ENCODE measurements at places on chromosomes 6 and 20. TPM values are rescaled to one million over a fixed set of nuclear protein-coding genes. Genes with fewer than 3 reads are reported as not detected.

DNA sequence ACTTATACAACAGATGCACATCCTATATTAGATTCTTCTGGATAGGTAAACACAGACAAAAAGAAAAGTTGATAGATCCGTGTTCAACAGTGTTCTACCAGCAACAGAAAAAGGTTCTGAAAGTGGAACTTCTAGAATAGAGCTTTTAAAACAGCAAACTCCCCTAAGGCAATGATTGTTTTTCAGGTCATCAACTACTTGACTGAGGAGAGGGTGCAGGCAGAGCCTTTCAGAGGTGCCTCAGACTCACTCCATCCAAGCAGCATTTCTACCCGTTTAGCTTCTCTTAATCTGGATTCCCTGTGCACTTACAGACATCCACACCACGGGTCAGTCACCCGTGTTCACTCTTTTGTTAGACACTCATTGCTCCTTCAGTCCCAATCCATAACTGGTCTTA lies 28.9 kb downstream of the FYN start:
- peaks cover 55% of the 10 kb centered on the region for H3K4me1 ChIP-seq
- no peak overlapping the region for H3K4me3 ChIP-seq
- H3K36me3 ChIP-seq, result no peaks in the 10 kb centered on the region
- no peaks in the 10 kb centered on the region for H3K27me3 ChIP-seq
- DNase-seq, result no peak
- H3K27ac ChIP-seq, result no peak overlapping the region

- no peak for DNase-seq
- H3K36me3 ChIP-seq, result no peaks in the 10 kb centered on the region
- H3K4me1 ChIP-seq, result peaks cover 15% of the 10 kb centered on the region
- no peak overlapping the region for H3K27ac ChIP-seq
These were observed 3.2 kb upstream of the NDUFAF4 start for GRCh38 chr6:96900873-96901272.

Gene C6orf141
- total RNA-seq, result 7.4 TPM

- no peak for DNase-seq
- no peak overlapping the region for H3K4me3 ChIP-seq
- H3K4me1 ChIP-seq, result no peaks in the 10 kb centered on the region
- no peak overlapping the region for H3K27ac ChIP-seq
- no peaks in the 10 kb centered on the region for H3K27me3 ChIP-seq
- H3K36me3 ChIP-seq, result no peaks in the 10 kb centered on the region
These were observed 66.3 kb upstream of the DST start for GRCh38 chr6:56708810-56709597.

- no peaks in the 10 kb centered on the region for H3K4me1 ChIP-seq
- H3K27me3 ChIP-seq, result no peaks in the 10 kb centered on the region
- H3K27ac ChIP-seq, result no peak overlapping the region
- H3K4me3 ChIP-seq, result no peak overlapping the region
These were observed 16.1 kb upstream of the LMBRD1 start for GRCh38 chr6:69812746-69813427.

Gene RCAN2
- 16.0 TPM for total RNA-seq

Gene TFAP2D
- total RNA-seq, result not detected

- H3K27ac ChIP-seq, result no peak overlapping the region
- no peaks in the 10 kb centered on the region for H3K27me3 ChIP-seq
- H3K4me3 ChIP-seq, result no peak overlapping the region
- no peak for DNase-seq
These were observed 5.8 kb downstream of the TBPL1 start for GRCh38 chr6:133958791-133959190.

DNA sequence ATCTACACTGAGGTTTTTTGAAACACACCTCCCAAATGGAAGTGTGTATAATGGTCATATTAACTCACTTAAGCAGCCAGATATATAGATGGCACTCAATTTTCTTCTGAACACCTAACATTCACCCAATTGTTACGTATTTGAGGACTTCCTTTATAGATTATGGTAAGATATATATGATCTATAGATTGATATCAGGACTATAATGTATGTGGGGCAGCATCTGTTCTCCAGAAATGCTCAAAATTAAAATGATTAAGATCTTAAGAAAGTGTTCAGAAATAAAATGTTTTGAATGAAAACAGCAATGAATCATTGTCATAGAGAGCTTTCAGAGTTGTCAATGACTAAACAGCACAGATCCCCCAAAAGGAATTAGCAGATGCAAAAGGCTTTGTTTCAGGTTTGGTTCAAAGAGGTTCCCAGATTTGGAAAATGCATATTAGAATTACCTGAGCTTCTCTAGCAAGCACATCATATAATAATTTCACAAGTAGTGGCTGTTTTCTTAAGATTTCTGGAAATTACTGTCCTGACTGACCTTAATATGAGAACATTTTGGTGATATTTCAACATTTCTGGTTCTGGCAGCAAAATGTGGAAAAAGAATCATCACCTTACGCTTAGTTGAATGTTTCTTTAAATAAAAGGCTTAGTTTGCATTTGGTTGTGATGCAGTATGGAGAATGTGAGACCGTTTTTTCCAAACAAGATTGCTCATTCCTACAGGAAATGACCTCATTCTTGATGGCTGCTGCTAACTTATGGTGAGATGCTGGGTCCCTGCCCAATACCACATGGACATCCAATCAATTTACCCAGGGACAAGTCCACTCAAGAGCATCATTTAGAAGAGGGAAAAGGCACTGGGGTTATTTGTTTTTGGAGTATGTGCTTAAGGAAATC lies 31.5 kb downstream of the TRAF3IP2 start:
- no peak for DNase-seq
- peaks cover 19% of the 10 kb centered on the region for H3K4me1 ChIP-seq
- H3K27me3 ChIP-seq, result no peaks in the 10 kb centered on the region
- H3K27ac ChIP-seq, result no peak overlapping the region
- peaks cover 10% of the 10 kb centered on the region for H3K36me3 ChIP-seq
- H3K4me3 ChIP-seq, result no peak overlapping the region

- no peak for DNase-seq
- H3K27me3 ChIP-seq, result no peaks in the 10 kb centered on the region
- peaks cover 37% of the 10 kb centered on the region for H3K4me1 ChIP-seq
These were observed 126.5 kb downstream of the DTNBP1 start for GRCh38 chr6:15536198-15536955.

GRCh38 chr20:2227861-2228260 lies 67.9 kb upstream of the TGM3 start:
- no peaks in the 10 kb centered on the region for H3K27me3 ChIP-seq
- H3K4me3 ChIP-seq, result no peak overlapping the region
- DNase-seq, result no peak
- H3K4me1 ChIP-seq, result no peaks in the 10 kb centered on the region
- H3K36me3 ChIP-seq, result no peaks in the 10 kb centered on the region
- H3K27ac ChIP-seq, result no peak overlapping the region

DNA sequence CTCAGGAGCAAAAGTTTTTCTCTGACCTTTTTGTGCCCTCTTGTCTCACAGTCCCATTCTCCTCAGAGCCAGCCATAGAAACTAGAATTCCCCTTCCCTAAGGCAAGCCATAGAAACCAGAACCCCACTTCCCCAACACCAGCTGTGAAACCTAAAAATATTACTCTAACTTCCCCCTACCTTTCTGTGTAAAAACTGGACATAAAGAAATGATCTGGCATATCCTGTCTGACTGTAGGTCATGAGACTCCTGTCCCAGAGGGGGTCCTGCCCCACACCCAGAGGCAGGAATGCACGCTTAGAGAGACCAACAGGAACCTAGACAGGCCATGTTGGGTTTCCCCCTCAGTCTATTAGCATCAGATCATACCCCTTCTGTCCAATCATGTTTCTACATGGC lies 140.6 kb upstream of the SLC22A16 start:
- H3K27ac ChIP-seq, result no peak overlapping the region
- peaks cover 3% of the 10 kb centered on the region for H3K36me3 ChIP-seq
- H3K27me3 ChIP-seq, result no peaks in the 10 kb centered on the region
- no peak for DNase-seq
- H3K4me3 ChIP-seq, result no peak overlapping the region

DNA sequence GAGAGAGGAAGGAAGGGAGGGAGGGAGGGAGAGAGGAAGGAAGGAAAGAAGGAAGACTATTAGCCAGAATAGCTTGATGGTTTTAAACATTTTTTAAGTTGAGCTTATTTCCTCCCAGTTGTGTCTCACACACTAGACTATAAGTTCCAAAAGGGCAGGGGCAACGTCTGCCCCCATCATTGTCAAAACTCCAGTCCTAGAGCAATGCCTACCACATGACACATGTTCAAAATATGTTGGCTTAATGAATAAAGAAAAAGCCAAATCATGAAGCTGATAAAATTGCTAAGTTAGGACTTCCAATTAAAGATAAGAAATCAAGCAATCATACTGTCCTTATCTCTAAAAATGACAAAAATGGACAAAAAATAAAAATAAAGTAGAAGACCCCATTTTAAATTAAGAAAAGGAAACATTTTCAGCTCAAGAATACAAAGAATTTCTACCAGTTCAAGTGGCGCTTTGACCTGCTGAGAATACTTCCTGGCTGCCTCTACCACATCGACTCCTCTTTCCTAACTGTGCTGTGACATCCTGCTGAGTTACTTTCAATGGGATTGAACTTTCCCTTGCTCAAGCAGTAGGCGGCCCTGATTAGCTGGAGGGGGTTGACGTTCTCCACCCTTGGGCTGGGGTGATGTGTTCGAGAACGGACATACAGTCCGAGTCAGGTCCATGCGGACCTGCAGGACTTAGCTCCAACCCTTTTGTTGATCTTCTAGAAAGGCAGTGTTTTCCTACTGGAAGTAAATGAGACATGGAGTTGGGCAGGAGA lies 283.9 kb upstream of the FOXQ1 start:
- H3K36me3 ChIP-seq, result no peaks in the 10 kb centered on the region
- no peak overlapping the region for H3K4me3 ChIP-seq
- H3K4me1 ChIP-seq, result no peaks in the 10 kb centered on the region
- no peaks in the 10 kb centered on the region for H3K27me3 ChIP-seq
- DNase-seq, result no peak

Gene TSHZ2
- total RNA-seq, result 12.7 TPM

Gene GSTA2
- total RNA-seq, result not detected

DNA sequence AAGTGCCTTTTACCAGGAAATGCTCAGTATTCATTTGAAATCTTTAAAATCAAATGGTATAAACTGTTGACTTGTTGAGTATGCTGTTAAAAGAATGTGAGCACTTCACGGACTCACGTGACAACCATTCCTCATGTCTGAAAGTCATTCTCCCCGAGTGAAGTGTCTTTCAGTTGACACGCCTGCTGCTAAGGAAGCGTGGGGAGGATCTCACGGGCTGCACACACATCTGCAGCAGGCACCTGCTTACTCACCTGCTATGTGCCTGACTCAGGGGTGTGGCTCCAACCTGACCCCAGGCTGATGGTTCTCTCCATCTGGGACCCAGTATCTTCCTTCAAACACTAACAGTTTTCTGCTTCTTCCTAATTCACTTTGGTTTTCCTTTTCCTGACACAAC lies 32.7 kb downstream of the WDR27 start:
- no peaks in the 10 kb centered on the region for H3K4me1 ChIP-seq
- peak overlapping the region; percentile 34 for H3K27ac ChIP-seq
- no peak for DNase-seq
- H3K27me3 ChIP-seq, result no peaks in the 10 kb centered on the region

Gene OR2H2
- not detected for total RNA-seq

DNA sequence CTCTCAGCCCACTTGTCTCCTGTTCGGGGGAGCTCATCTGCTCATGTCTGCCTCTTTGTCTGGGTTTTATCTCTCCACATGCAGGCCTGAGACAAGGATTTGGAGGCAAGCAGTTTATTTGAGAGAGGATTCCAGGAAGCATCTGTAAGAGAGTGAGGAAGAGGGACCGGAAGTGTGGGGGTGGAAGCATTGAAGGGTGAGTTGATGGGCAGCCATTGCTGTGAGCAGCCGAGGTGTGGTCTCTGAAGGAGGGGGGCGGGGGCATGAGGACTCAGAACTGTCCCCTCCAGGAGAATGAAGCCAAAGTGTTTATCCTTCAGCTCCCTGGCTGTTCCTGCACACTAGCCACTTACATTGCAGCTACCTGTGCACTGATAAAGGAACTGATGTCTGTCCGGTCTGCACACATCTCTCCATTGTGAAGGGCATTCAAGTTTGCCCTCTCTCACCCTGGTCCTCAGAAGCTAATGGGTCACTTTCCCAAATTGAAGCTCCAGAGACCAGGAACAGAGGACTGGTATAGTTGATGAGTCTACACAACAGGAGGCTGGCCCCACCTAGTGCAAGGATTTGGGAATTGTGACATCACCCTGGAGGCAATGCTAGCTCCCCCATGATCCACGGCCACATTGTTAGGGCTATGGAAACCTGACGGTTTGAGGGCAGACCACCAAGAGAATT lies 100.5 kb upstream of the FOXA2 start:
- no peak overlapping the region for H3K4me3 ChIP-seq
- no peak for DNase-seq
- H3K4me1 ChIP-seq, result peaks cover 29% of the 10 kb centered on the region
- no peaks in the 10 kb centered on the region for H3K27me3 ChIP-seq
- H3K27ac ChIP-seq, result no peak overlapping the region
- no peaks in the 10 kb centered on the region for H3K36me3 ChIP-seq

Gene CCN6
- total RNA-seq, result 0.33 TPM

- H3K4me1 ChIP-seq, result peaks cover 15% of the 10 kb centered on the region
- peaks cover 29% of the 10 kb centered on the region for H3K27me3 ChIP-seq
- no peak for DNase-seq
- no peak overlapping the region for H3K4me3 ChIP-seq
These were observed 10.5 kb downstream of the NKX2-2 start for GRCh38 chr20:21503345-21503744.

DNA sequence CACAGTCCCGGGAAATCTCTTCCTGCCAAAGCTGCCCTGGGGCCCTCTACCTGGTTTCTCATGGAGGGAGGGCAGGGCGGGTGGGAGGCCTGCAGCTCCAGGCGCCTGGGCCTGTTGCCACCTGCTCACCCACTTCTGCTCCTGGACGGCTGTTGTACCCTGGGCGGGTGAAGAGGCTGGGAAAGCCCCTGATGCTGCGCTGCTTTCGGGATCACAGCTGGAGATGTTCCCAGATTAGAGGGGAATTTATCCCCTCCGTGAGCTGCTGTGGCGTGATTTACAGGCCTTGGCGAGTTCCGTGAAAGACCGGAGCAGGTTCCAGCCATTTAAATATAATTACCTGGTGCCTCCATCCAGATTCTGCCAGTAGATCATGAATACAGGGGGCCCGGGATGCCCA lies 12.3 kb upstream of the VSTM2L start:
- DNase-seq, result no peak
- peaks cover 2% of the 10 kb centered on the region for H3K4me1 ChIP-seq
- no peak overlapping the region for H3K4me3 ChIP-seq
- no peaks in the 10 kb centered on the region for H3K36me3 ChIP-seq
- H3K27ac ChIP-seq, result no peak overlapping the region

DNA sequence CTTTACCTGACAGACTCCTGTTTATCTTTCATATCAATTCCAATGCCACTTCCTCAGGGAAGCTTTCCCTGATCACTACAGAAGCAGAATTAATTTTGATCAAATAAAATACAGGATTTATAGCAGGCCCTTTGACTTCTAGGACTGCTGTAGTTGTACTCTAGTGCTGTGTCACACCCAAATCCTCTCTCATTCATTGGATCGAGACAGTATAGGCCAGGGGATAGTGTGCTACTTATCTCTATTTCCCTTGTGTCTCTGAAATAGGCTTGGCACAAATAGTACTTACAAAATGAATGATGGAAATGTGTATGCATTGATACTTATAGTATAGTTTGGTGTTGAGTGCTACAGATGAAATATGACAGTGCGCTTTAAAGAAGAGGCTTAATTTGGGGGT lies 19.8 kb downstream of the RALY start:
- H3K27ac ChIP-seq, result no peak overlapping the region
- H3K4me1 ChIP-seq, result peaks cover 78% of the 10 kb centered on the region
- no peaks in the 10 kb centered on the region for H3K36me3 ChIP-seq

Gene SAMD3
- total RNA-seq, result 2.0 TPM

Gene ROMO1
- 402 TPM for total RNA-seq

Gene DZANK1
- total RNA-seq, result 8.9 TPM

Gene MED23
- 54.7 TPM for total RNA-seq

Gene SAPCD1
- 4.2 TPM for total RNA-seq

- H3K4me1 ChIP-seq, result peaks cover 10% of the 10 kb centered on the region
- H3K27me3 ChIP-seq, result no peaks in the 10 kb centered on the region
- H3K36me3 ChIP-seq, result peaks cover 4% of the 10 kb centered on the region
- no peak overlapping the region for H3K27ac ChIP-seq
- DNase-seq, result no peak
These were observed 425.1 kb downstream of the UTRN start for GRCh38 chr6:144710207-144710606.

Data from thyroid gland (tissue), 4 donors.